ENCODE measurements at places on chromosomes 3 and 15.

GRCh38 chr3:170154084-170154483, 27.4 kb downstream of the PHC3 start:
- DNase-seq, result no peak

GRCh38 chr3:46575577-46576222, 9.6 kb upstream of the LRRC2 start:
- no peak for DNase-seq

DNA sequence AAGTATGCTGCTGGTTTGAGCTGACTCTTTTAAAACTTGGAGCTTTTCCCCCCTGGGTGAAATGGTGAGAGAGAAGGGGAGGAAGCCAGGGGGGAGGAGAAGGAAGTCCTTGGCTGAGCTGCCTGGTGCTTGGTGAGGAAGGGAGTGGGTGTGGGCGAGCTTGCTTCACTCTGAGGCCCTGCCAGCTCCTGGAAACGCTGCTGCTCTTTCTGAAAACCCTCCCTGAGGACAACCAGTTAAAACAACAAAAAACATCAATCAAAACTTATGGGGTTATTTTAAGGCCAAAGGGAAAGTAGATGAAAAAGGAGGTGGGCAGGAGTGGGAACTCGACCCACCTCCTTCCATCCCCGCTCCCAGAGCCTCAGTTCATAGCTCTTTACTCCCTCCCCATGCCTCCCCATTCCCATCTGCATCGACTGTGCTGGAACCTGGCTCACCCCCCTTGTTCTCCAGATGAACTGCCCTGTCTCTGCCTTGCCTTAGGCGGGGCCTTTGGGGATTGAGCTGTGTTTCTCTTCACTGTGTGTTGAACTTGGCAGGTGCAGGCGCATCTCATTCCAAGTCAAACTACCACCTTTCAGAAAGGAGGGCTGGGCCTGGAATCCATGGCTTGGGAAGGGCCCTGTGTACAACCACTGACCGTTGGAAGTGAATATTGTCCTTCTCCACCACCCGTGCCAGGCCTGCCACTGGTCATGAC, 166.1 kb downstream of the ZNF621 start:
- no peak for DNase-seq

- no peak for DNase-seq
These were observed 147.0 kb upstream of the NR2F2 start for GRCh38 chr15:96183514-96183850.

- DNase-seq, result no peak
These were observed 53.1 kb upstream of the SLC7A14 start for GRCh38 chr3:170638988-170639387.

GRCh38 chr3:126155819-126156218, 24.6 kb downstream of the ALDH1L1 start:
- DNase-seq, result no peak

DNA sequence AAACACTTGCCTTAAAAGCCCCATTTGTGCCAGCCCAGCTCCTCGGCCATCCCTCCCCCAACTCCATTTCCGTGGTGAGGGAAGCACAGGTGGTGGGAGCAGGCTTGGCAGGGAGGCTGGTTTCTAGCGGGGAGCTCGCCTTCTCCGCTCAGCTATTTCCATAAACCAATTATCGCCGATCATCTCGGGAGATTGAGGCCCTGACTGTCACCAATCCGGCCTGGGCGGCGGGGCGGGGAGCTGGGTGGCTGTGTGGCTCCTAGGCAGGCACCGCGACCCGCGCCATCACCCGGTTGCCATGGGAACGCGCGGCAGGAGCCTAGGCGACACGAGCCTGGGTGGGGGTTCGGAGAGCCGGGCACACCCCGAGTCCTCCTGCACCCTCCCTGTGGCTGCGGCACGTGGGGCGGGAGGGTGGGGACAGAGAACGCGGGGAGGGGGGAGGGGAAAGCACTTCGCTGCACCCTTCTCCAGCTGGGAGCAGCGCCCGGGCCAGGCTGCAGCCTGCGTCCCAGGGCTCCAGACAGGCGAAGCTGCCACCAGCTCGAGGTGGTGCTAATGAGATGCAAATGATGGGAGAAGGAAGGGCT, 9.3 kb downstream of the CCDC33 start:
- DNase-seq, result peak; percentile 87

- no peak for DNase-seq
These were observed 1.5 kb downstream of the TPRA1 start for GRCh38 chr3:127588806-127589577.

GRCh38 chr15:58731756-58732535, 17.6 kb downstream of the ADAM10 start:
- DNase-seq, result no peak

All from NCI-H1694 treated with DMSO at 0.1 percent for 48 hours (cell line).